ENCODE measurements at places on chromosomes 3 and 15.

- peaks cover 2% of the 10 kb centered on the region for H3K36me3 ChIP-seq
- H3K4me3 ChIP-seq = no peak overlapping the region
- H3K4me1 ChIP-seq = peaks cover 38% of the 10 kb centered on the region
- no peak overlapping the region for H3K27ac ChIP-seq
Observed at GRCh38 chr3:14203521-14204079, 25.0 kb downstream of the LSM3 start.

DNA sequence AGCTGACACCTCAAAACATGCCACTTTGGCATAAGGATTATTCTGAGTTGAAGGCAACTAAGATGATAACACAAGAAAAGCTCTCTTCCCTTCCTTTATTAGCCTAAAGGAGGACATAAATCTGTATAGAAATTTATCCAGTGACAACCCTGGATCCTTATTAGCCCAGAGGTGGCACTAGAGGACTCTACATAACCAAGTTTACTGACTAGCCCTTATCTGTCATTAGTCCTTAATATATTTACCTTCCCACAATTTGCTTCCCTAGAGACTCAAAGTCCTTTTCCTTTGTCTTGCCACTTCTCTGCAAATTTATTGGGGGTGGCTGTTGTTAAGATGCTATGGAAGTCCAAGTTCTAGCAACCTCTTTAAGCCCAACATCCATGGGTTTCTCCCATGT lies 26.7 kb downstream of the CEP70 start:
- no peaks in the 10 kb centered on the region for H3K27me3 ChIP-seq
- H3K4me3 ChIP-seq = no peak overlapping the region
- no peaks in the 10 kb centered on the region for H3K4me1 ChIP-seq
- DNase-seq = no peak

- no peaks in the 10 kb centered on the region for H3K27me3 ChIP-seq
- DNase-seq = no peak
- no peak overlapping the region for H3K27ac ChIP-seq
- H3K4me3 ChIP-seq = no peak overlapping the region
- no peaks in the 10 kb centered on the region for H3K36me3 ChIP-seq
Observed at GRCh38 chr15:84950570-84951111, 31.0 kb upstream of the PDE8A start.

DNA sequence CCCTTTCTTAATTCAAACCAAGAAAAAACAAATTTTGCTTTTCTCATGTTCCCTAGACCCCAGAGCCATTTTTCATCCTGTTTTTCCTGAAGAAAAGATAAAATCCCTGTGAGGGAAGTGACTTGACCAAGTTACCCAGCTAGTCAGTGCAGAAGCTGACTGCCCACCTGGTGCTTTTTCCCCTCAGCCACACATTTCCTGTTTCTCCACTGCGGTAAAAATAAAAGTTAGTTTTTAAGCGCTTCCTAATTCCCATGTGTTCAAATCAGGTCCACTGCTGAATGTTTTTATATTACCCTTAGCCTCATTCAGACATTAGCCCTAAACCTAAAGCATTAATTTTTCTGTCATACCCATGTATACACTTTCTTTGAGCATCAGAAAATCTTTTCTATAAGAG lies 26.1 kb downstream of the PPP2R3A start:
- no peak overlapping the region for H3K4me3 ChIP-seq
- no peaks in the 10 kb centered on the region for H3K27me3 ChIP-seq
- H3K27ac ChIP-seq = peak overlapping the region; percentile 79
- DNase-seq = no peak
- peaks cover 4% of the 10 kb centered on the region for H3K4me1 ChIP-seq

DNA sequence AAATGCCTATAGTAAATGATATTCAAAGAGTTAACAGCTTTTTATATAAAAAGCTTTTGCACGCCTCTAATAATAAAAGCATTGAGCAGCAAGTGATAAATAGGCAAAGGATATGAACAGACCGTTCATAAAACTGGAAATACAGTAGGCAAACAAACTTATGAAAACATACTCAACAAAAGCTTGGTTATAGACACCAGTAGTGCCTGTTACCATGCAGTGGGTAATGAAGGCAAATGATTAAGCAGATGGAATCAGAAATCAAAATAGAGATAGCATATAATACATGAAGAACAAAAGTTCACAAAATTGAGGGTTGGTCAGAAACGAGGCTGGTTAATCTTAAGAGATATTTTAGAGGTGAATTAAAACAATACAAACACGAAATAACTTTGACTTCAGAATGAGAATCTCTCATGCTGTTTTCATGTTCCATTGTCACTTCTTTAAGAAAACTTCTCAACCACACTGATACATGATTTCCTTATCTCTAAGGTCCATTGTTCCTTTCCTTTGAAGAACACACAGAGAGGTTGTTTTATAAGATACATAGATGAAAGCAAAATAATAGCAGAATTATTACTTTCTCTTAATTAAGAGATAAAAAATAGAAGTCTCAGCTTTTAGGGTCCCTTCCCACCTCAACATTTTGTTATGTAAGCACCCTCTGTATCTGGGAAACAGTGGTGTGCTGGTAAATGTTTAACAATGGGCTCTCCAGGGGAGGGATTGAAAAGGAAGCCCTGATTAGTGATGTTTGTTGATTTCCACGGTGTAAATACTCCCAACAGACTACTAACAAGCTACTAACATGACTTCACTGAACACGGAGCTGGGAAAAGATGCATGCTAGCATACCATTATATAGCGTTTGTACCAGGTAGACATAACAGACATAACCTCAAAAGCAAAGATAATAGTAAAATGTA lies 12.6 kb downstream of the RASGRP1 start:
- DNase-seq = no peak
- H3K36me3 ChIP-seq = no peaks in the 10 kb centered on the region
- no peaks in the 10 kb centered on the region for H3K27me3 ChIP-seq

DNA sequence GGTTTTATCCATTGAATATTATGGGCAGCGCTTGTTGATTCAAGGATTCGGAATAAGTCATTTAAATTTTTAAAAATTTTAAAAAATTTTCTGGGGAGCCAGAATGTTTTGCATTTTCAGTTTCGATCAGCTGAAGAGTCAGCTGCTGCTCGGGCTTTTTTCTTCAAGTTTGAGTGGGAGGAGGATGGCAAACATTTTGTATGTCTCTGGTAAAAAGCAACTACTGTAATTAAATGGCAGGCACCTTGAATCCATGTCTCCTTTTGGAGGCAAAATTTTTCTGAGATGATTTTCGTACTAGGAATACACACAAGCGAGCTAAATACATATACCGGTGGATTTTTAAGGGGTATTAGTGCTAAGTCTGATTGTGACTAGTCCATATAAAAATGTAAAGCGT lies 612 bp downstream of the C3orf38 start:
- peak overlapping the region; percentile 95 for H3K27ac ChIP-seq
- H3K36me3 ChIP-seq = peaks cover 23% of the 10 kb centered on the region
- H3K27me3 ChIP-seq = no peaks in the 10 kb centered on the region
- H3K4me3 ChIP-seq = peak overlapping the region; percentile 99
- H3K4me1 ChIP-seq = peaks cover 3% of the 10 kb centered on the region

- H3K4me1 ChIP-seq = no peaks in the 10 kb centered on the region
- no peaks in the 10 kb centered on the region for H3K36me3 ChIP-seq
- H3K4me3 ChIP-seq = no peak overlapping the region
- no peaks in the 10 kb centered on the region for H3K27me3 ChIP-seq
- H3K27ac ChIP-seq = no peak overlapping the region
- no peak for DNase-seq
Observed at GRCh38 chr3:106157411-106157810, 288.6 kb upstream of the CBLB start.

GRCh38 chr3:22713936-22714335 lies 489.2 kb upstream of the UBE2E2 start:
- no peaks in the 10 kb centered on the region for H3K4me1 ChIP-seq
- no peaks in the 10 kb centered on the region for H3K27me3 ChIP-seq
- peak; percentile 92 for DNase-seq
- no peak overlapping the region for H3K4me3 ChIP-seq

GRCh38 chr15:88894348-88894818 lies 961 bp downstream of the HAPLN3 start:
- H3K4me1 ChIP-seq = peaks cover 29% of the 10 kb centered on the region
- H3K27me3 ChIP-seq = peaks cover 27% of the 10 kb centered on the region
- H3K4me3 ChIP-seq = no peak overlapping the region
- H3K27ac ChIP-seq = no peak overlapping the region

DNA sequence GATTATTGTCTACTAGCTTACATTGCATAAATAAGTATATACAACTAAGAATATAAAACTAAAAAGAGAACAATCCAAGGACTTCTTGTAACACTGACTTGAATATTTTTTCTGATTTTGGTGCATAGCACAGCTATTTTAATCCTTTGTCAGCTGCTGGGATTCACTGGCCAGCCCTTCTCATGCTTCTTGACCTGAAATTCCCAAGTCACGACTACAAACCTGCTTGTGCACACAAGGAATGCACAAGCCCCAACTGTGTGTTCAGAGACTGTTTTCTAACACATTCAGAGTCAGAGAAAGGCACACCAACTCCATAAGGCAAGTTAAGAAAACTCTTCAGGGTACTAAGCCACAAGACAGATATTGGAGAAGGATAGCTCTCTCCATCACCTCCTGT lies 80.9 kb downstream of the TNIK start:
- no peaks in the 10 kb centered on the region for H3K27me3 ChIP-seq
- H3K36me3 ChIP-seq = no peaks in the 10 kb centered on the region
- DNase-seq = no peak
- H3K27ac ChIP-seq = peak overlapping the region; percentile 16
- peaks cover 14% of the 10 kb centered on the region for H3K4me1 ChIP-seq

GRCh38 chr15:39579487-39580116 lies 1.3 kb upstream of the THBS1 start:
- peak overlapping the region; percentile 95 for H3K27ac ChIP-seq
- peaks cover 8% of the 10 kb centered on the region for H3K4me1 ChIP-seq
- peak; percentile 96 for DNase-seq
- H3K27me3 ChIP-seq = no peaks in the 10 kb centered on the region

DNA sequence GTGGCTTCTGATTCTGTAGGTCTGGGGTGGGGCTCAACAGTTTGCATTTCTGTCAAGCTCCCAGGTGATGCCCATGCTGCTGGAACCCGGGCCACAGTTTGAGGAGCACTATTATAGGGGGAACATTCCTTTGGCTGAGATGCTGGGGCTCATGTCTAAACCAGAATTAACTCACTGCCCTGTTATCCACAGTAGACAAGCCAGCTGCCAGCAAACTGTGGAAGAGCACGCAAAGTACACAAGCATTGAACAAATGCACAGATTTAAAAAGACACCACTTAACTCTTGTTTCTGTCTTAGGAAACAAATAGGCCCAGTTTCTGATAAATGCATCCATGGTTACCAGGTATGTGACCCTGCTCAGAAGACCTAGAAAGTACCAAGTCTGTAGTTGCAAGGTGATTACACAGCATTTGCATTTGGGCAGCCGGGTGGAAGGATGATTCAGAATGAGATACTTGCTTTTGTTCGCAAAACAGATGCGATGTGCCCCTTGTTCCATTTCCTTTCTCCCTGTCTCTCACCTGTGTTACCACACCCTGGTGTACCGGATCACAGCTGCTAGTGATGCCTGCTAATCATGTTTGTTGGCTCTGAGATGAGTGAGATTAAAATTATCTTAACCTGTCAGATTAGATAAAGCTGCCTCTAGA lies 12.4 kb downstream of the GYG1 start:
- peaks cover 11% of the 10 kb centered on the region for H3K4me1 ChIP-seq
- H3K27me3 ChIP-seq = no peaks in the 10 kb centered on the region
- H3K27ac ChIP-seq = peak overlapping the region; percentile 30

DNA sequence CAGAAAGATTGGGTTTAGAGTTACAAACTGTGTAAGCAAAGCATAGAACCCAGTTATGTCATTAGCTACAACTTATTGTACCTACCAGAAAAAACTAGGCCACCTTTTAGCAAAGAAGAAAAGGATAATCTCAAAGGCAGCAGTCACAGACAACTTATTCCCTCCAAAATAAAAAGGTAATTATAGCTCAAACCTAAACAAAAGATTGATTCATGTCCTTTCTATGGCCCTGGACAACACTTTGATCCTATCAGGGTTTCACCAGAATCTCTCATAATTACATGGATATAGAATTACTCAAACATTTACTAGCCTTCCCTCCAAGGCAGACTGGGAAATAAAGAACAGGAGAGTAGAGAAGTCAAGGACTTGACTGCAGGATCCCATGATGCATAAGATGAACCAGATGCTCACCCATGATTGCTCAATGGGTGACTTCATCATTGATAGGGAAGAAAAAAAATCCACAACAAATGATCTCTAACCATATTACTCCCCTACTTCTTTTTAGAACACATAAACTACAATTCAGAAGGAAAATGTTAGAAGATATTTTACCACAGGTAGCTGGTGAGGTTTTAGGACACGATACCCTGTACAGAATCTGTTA lies 17.4 kb downstream of the DET1 start:
- H3K27me3 ChIP-seq = no peaks in the 10 kb centered on the region
- H3K27ac ChIP-seq = no peak overlapping the region
- peaks cover 11% of the 10 kb centered on the region for H3K36me3 ChIP-seq
- H3K4me3 ChIP-seq = no peak overlapping the region

- DNase-seq = no peak
- no peaks in the 10 kb centered on the region for H3K4me1 ChIP-seq
- H3K4me3 ChIP-seq = no peak overlapping the region
- no peak overlapping the region for H3K27ac ChIP-seq
- no peaks in the 10 kb centered on the region for H3K27me3 ChIP-seq
Observed at GRCh38 chr3:192367616-192368015, 359.7 kb downstream of the FGF12 start.

DNA sequence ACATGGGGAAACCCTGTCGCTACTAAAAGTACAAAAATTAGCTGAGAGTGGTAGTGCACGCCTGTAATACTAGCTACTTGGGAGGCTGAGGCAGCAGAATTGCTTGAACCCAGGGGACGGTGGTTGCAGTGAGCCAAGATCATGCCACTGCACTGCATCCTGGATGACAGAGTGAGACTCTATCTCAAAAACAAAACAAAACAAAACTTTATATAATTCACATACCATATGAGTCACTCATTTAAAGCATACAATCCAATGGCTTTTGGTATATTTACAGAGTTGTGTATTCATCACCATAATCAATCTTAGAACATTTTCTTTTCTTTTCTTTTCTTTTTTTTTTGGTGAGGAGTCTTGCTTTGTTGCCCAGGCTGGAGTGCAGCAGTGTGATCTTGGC lies 8.7 kb downstream of the PXK start:
- H3K36me3 ChIP-seq = no peaks in the 10 kb centered on the region
- H3K27ac ChIP-seq = no peak overlapping the region

DNA sequence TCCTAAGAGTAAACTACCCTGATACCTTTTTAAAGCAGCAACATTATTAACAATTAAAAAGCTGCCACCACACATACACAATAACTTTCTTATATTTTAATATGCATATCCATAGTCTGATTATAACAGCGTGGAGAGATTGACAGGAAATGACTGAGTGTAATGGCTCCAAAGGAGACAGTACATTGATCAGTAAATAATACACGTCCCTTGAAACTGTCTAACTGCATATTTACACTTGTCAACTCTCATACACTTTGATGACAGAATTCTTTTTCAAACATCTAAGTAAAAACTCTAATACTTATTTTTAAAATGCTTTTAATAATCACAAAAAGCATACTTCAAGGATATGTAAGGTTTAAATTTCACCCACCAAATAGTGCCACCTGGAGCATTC lies 99.5 kb downstream of the FOXP1 start:
- H3K27me3 ChIP-seq = no peaks in the 10 kb centered on the region
- H3K4me1 ChIP-seq = peaks cover 2% of the 10 kb centered on the region
- DNase-seq = no peak
- peaks cover 6% of the 10 kb centered on the region for H3K36me3 ChIP-seq
- no peak overlapping the region for H3K4me3 ChIP-seq

All from mesenchymal stem cell (in vitro differentiated cells and primary cell).